ENCODE measurements at places on chromosomes 3 and 15.

GRCh38 chr15:67305506-67305905 lies 50.9 kb downstream of the IQCH start:
- DNase-seq = no peak

DNA sequence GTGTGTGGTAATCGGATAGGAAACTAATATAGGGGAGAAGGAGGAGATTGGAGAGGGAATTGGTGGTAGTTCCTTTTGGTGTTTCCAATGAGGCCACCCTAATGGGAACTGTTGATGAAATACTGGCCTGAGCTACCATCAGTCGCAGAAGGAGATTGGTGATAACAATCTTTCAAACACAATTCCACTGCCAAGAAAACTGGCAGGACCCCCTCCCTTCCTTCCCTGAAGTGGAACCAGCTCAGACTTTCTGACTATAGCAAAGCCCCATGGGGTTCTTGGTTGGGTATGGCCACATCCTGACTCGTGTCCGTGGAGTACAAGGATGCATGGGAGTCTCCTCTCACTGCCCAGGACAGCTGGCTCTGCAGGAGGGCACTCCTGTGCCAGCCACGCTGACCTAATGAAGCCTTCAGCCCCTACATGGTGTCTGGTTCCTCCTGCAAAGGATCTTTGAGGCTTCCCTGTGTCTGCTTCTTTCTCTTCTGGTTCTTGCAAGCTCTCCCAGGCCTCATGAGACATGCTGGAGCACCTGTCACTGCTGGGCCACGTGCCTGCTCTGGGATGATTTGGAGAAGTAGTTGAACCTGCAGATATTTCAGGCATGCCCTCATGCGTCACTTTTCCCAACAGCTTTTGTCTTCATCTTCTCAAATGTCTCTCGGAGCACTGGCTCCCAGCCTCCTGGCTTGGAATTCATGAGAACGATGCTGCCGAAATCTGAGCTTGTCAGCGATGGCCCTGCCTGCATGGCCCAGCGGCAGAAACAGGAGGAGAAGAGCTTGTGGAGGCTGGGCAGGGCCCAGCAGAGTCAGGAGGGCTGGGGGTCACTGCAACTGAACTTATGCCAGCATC lies 90.0 kb upstream of the ADPGK start:
- DNase-seq = no peak

DNA sequence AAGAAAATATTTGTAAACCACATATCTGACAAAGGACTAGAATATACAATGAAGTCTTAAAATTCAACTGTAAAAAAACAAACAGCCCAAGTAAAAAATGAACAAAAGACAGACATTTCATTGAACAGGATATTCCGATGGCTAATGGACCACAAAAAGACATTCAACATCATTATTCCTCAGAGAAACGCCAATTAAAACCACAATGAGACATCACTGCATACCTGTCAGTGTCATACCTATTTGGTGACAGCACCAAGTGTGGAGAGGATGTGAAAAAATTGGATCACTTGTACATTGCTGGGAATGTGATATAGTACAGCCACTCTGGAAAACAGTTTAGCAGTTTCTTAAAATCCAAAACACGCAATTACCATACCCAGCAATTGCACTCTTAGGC lies 29.9 kb upstream of the TJP1 start:
- no peak for DNase-seq

DNA sequence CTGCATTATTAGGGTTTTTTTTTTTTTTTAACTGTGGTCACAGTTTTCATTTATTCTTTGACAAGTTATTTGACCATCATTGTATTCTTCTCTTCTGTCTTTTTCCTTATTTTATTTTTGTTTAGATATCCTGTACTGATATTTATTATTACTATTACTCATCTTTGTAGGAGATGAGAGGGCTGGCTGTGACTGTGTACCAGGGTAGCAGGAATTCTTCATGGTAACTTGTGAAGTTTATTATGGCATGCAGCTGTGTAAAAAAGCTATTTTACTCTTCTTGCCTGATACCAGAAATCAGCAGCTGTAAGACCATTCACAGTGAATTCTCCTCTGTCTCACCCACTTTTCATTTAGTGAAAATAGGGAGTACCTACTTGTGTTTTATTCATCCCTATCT lies 44.5 kb downstream of the ATP6V1A start:
- no peak for DNase-seq

- no peak for DNase-seq
Measured at GRCh38 chr3:26718315-26718714, 95.7 kb downstream of the LRRC3B start.

GRCh38 chr3:131846296-131846924 lies 188.4 kb downstream of the CPNE4 start:
- no peak for DNase-seq

DNA sequence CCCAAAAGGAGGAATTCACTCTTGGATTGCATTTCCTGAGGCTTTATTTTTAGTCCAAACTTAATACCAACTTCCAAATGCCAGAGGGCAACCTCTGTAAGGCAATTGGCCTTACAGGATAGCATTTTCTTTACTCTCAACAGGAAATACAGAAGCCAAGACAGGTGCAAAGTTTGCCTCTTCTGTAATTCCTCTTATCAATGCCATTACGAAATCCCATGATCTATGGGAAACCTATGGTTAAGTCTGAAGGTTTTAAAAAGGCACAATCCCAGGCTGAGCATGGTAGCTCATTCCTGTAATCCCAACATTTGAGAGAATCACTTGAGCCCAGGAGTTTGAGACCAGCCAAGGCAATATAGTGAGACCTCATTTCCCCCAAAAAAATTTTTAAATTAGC lies 14.9 kb downstream of the PKM start:
- no peak for DNase-seq

Measured in anterior cingulate cortex (tissue), 58 donors.